ENCODE measurements at places on chromosomes 2 and 18. TPM values are rescaled to one million over a fixed set of nuclear protein-coding genes. Genes with fewer than 3 reads are reported as not detected.

GRCh38 chr2:8300905-8301304 lies 381.0 kb upstream of the ID2 start:
- DNase-seq: no peak

GRCh38 chr2:237427769-237428506 lies 14.0 kb upstream of the COL6A3 start:
- no peak for DNase-seq

GRCh38 chr2:231781798-231782726 lies 980 bp upstream of the PDE6D start:
- DNase-seq: no peak

- no peak for DNase-seq
Measured at GRCh38 chr2:181894381-181894780, 2.9 kb downstream of the ITPRID2 start.

- no peak for DNase-seq
Measured at GRCh38 chr2:152552888-152553287, 164.4 kb downstream of the PRPF40A start.

DNA sequence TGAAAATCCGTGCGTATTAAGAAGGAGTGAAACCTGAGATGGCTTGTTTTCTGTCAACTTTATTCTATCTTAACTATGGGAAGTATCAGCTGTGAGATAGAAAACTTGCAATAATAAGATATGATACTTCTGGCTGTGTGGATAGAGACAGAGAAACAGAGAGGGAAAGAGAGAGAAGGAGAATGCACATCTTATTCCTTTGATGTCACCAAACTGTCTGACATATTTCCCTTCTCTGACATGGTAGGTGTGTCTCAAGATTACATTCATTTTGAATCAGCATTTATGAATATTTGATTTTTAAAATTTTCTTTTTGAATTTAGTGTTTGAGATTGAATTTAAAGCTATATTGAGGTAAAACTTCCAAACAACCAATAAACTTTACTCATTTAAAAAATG lies 69.4 kb downstream of the CDC42EP3 start:
- DNase-seq: no peak

GRCh38 chr18:23958036-23958435 lies 56.5 kb upstream of the TTC39C start:
- no peak for DNase-seq

DNA sequence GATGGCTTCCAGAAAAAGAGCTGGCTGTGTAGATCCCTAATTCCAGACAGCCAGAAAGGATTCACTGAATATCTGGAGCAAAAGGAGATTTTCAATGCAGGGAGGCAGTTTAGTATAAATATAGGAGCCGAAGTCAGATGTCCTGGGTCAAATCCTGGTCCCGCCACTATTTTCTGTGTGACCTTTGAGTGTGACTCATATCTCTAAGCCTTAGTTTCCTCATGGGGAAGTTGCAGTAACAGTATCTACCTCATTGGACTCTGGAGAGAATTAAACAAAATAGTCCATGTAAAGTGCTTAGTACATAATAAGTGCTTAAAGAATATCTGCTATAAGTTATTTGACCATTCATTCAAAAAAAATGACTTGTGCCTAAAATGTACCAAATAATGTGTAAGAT lies 52.1 kb upstream of the ITGA6 start:
- DNase-seq: no peak

DNA sequence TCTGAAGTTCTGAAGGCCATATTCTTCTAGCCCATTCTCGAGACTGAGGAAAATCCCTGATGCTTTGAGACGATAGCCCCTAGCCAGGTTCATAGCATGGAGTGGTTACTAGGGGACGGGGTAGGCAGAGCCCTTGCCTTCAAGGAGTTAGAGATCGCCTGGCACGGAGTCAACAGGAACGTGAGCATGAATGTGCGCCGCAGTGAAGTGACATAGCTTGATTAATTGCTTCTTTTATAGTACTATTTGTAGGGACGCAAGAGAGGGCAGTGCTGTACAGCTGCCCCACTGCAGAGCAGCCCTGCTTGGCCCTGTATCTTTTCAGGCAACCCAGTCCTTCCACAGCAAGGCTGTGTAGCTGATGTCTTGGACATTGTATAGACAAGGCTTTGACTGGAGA lies 26.2 kb downstream of the HRH4 start:
- DNase-seq: no peak

DNA sequence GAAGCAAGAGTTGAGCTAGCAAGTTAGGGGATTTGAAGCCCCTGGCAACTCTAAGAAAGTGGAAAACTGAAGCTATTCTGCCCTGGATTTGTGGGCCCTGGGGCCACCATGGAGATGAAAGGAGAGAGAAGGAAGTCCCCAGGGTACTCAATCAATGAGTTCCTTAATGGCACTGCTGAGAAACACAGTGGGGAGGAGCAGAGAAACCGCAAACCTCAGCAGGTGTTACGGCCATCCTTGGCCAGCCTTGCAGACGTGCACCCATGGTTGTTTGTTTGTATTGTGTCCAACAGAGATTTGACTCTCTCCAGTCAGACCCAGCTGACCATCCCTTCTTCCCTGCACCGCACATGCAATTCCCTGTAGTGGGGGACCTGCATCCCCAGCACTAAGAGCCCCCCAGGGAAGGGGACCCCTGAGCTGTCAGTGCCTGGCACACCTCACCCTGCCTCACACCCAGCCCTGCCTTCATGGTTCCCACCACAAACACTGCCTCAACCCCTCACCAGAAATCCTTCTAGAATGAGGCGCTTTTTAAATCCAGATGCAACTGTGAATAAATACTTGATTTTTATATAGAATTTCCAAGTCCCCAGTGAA lies 255.3 kb downstream of the SH3BP4 start:
- no peak for DNase-seq

GRCh38 chr2:118856978-118857676 lies 9.7 kb upstream of the EN1 start:
- no peak for DNase-seq

GRCh38 chr2:240728827-240729226 lies 37.2 kb downstream of the AQP12A start:
- no peak for DNase-seq

GRCh38 chr2:31049916-31050588 lies 88.2 kb downstream of the GALNT14 start:
- DNase-seq: no peak

DNA sequence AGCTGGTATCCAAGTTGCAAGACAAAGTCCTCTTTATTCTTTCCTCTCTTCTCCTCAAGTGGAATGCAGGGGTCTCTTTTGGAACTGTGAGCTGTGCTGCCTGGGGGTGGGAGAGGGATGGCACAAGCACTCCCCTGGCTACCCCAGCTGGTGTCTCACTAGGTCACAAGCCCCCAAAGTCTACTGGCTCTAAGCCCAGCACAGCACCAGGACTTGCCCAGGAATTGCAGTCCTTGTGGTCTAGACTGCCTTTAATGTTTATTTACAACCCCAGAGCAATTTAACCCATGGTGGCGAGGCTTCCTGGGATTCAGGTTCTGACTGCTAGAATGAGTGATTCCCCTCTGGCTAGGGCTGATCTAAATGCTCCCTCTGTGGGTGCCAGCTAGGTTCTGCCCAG lies 199.0 kb upstream of the STK17B start:
- DNase-seq: no peak

DNA sequence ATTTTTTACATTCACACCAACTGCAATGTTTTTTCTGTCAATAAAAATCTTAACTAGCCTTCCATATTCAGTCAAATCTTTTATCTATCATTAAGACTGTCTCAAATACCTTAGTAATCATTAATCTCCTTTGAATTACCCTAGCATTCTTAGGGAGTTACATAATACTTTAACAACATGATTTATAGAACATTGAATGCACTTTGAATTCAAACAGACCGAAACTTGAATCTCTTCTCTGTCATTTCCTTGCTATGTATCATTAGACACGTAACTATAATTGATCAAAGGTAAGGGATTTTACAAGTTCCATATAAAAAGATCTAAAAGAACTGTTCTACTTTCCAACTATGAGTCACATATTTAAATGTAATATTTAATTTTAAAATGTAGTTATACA lies 330.9 kb downstream of the RIT2 start:
- DNase-seq: no peak

Gene CBLN2
- total RNA-seq: 0.42 TPM

Gene CDH20
- 0.09 TPM for total RNA-seq

Gene SERPINB12
- total RNA-seq: not detected

Gene RGPD8
- 7.2 TPM for total RNA-seq

Gene COBLL1
- 114 TPM for total RNA-seq

Gene LRRTM1
- not detected for total RNA-seq

Gene PPP4R3B
- total RNA-seq: 57.7 TPM

Gene COPS7B
- 13.5 TPM for total RNA-seq

Gene IL37
- total RNA-seq: not detected

Gene B3GNT7
- 1.1 TPM for total RNA-seq

Gene DLX2
- total RNA-seq: not detected

Gene SLC38A11
- total RNA-seq: 1.7 TPM

Measured in liver (tissue), 10 donors.